ENCODE measurements at places on chromosomes 7 and 10. TPM values are rescaled to one million over a fixed set of nuclear protein-coding genes. Genes with fewer than 3 reads are reported as not detected.

The TMEM196 gene
- not detected for total RNA-seq

DNA sequence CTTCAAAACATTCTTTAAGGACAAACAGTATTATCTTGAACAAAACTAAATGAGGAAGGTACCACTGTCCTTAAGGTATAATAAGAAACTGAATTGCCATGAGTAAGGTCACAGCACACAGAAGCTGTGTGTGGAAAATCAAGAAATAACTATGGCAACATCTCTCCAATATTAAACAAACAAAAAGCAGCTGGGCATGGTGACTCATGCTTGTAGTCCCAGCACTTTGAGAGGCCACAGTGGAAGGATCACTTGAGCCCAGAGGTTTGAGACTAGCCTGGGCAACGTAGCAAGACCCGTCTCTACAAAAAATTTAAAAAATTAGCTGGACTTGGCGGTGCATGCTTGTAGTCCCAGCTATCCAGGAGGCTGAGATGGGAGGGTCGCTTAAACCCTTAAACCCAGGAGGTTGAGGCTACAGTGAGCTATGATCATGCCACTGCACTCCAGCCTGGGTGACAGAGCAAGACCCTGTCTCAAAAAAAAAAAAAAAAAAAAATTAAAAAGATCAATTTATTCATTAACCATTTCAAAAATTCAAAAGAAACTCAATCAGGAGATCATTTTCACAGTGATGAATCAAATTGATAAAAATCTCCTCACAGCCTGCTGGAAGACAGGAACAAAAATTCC, 195.4 kb downstream of the SKIDA1 start:
- no peak for DNase-seq
- H3K36me3 ChIP-seq: no peaks in the 10 kb centered on the region
- H3K4me3 ChIP-seq: no peak overlapping the region
- no peak overlapping the region for H3K27ac ChIP-seq
- no peaks in the 10 kb centered on the region for H3K4me1 ChIP-seq

GRCh38 chr7:140033036-140033435, 29.7 kb downstream of the PARP12 start:
- DNase-seq: no peak
- H3K27me3 ChIP-seq: no peaks in the 10 kb centered on the region
- H3K27ac ChIP-seq: no peak overlapping the region

- DNase-seq: no peak
- H3K36me3 ChIP-seq: no peaks in the 10 kb centered on the region
- H3K4me1 ChIP-seq: no peaks in the 10 kb centered on the region
- H3K27ac ChIP-seq: no peak overlapping the region
- H3K27me3 ChIP-seq: no peaks in the 10 kb centered on the region
- H3K4me3 ChIP-seq: no peak overlapping the region
Observed at GRCh38 chr10:121500701-121501332, 97.4 kb downstream of the FGFR2 start.

The BLNK gene
- 0.94 TPM for total RNA-seq

DNA sequence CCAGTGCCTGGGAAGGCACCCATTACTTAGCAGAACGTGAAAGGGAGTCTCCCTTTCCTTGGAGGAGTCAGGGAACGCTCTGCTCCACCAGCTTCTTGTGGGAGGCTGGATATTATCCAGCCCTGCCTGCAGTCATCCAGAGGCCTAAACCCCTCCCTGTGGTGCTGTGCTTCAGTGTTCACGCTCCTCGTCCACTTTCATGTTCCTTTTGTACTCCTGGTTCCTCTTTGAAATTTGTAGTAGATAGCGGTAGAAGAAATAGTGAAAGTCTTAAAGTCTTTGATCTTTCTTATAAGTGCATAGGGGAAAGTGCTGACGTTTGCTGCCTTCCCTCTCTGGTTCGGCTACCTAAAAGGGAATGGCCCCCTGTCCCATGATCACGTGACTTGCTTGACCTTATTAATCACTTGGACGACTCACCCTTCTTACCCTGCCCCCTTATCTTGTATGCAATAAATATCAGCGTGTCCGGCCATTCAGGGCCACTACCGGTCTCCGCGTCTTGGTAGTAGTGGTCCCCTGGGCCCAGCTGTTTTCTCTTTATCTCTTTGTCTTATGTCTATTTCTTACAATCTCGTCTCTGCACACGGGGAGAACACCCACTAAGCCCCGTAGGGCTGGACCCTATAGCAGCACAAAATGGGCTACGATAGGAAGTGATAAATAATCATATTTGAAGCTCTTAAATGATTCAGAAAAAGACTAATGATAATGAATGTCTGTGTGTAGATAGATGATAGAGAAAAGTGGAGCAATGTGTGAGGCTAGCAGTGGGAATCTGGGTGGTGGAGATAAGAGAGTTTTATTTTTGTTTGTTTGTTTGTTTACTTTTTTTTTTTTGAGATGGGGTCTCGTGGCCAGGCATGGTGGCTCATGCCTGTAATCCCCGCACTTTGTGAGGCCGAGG, 5.8 kb upstream of the ESYT2 start:
- no peaks in the 10 kb centered on the region for H3K27me3 ChIP-seq
- no peaks in the 10 kb centered on the region for H3K36me3 ChIP-seq
- no peak overlapping the region for H3K27ac ChIP-seq
- H3K4me3 ChIP-seq: no peak overlapping the region
- DNase-seq: no peak
- peaks cover 8% of the 10 kb centered on the region for H3K4me1 ChIP-seq

Measured in activated naive CD8-positive, alpha-beta T cell treated with anti-CD3 and anti-CD28 coated beads for 36 hours (primary cell).